Effector memory CD4-positive, alpha-beta T cell (primary cell): ENCODE measurements at places on chromosomes 3 and 15.
A peak's percentile ranks its signal among the peaks of the same experiment; 100 is the strongest.

DNA sequence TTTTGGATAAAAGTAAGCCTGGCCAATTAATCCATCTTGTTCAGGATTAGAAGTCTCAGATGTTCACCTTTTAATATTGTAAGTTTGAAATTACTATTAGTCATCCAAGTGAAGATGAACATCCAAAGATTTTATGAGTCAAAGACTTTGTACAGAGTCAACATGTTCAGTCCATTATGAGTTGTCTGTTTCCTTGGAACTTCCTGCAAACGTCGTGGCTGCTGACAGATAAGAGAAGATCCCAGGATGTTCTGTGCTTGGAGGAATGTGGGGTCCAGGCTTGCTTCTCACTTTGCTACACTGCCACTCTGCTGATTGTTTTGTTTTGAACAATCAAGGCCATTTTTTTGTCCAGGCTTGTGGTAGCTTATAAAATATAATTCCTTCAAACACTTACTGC lies 74.3 kb upstream of the SLCO2A1 start:
- no peak for DNase-seq

- DNase-seq = no peak
Measured at GRCh38 chr3:195086341-195086740, 184.6 kb downstream of the XXYLT1 start.

DNA sequence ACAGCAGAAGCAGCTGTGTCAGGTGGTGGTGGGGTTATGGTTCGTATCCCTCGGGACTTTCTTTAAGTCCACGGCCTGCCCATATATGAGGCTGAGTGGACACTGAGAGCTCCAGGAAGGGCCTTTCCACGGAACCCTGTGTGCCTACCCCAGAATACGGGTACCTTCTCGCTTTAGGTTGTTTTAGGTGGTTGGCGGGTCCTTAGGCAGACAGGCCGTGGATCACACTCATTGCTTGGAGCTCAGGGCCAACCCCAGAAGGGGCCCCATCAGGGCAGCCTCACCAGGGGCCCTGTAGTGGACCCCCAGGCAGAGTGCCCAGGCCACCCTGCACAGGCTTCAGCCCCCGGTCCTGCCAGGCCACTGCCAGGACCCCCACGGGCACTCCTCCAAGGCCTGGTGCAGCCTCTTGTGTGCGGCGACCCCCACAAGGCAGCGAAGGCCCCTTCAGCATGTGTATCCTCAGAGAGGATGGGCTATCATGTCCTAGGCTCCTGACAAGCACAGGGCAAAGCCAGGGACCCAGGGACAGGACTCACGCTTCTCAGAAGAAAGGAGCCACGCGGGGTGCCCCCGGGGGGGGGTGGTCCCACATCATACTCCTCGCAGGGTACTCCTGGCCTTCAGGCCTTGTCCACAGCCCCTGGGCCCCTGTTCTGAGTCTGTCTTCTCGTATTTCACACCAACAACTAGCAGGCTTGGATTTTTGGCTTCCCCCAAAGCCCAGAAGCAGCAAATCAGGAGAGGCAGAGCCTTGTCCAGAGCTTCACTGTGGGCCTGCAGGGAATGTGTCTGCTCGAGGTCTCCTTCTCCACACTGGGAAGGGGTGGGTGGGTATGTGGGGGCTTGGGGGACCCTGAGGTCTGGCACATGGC lies 93.4 kb downstream of the LRRK1 start:
- DNase-seq = no peak

DNA sequence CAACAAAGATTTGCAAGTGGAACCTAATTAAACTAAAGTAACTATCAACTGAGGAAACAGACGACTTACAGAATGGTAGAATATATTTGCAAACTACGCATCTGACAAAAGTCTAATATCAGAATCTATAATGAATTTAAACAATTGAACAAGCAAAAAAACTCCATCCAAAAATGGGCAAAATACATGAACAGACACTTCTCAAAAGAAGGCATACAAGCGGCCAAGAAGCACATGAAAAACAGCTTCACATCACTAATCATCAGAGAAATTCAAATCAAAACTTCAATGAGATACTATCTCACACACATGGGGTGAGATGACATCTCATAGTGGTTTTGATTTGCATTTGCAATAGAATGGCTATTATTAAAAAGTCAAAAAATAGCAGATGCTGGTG lies 128.6 kb downstream of the POLR2M start:
- no peak for DNase-seq

DNA sequence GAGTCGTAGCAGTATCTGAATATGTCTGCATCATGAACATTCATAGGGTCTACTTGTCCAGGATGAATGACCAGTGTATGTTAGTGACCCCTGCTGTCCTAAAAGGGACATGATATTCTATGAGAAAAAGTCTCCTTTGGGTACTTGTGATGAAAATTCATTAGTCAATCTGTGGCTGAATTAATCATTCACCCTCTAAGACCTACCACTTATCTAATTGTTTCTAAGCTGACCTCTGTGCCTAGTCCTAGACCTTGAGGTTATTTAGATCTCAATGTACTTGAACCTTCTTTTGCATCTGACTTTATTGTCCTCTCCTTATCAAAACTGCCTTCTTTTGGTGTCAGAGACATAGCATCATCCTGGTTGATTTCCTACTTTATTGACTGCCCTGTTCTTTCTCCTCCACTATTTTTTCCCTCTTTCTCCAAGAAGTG lies 799.3 kb downstream of the DIPK2A start:
- no peak for DNase-seq

DNA sequence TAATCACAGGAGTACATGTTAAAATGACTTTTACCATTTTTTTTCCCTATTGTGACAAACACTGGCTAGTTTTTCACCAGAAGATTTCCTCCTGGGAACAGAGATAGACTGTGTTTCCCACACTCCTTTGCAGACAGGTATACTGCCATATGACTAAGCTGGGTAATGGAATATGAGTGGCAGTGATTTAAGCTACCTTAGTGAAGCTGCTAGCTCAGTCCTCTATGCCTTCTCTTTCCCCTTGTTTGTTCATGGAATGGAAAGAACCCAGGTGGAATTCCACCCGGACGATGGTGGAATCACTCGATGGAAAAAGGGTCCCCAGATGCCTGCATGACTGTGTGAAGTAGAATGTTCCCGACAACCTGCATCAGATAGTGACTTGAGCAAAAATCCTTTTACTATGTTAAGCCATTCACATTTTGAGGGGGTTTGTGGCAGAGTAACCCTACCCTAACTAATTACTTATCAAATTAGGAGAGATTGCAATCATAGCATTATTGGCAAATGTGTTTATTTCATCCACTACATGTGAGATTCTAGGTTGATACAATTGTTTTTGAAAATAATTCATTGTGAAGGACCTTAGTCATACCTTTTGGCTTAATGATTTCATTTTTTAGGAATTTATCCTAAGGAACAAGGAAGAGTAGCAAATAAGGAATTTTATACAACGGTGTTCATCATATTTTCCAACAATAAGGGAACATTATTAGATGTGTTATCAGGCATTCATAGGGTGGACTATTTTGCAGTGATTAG lies 16.5 kb downstream of the THSD4 start:
- no peak for DNase-seq

GRCh38 chr3:109707617-109708016 lies 370.3 kb upstream of the DPPA4 start:
- no peak for DNase-seq

DNA sequence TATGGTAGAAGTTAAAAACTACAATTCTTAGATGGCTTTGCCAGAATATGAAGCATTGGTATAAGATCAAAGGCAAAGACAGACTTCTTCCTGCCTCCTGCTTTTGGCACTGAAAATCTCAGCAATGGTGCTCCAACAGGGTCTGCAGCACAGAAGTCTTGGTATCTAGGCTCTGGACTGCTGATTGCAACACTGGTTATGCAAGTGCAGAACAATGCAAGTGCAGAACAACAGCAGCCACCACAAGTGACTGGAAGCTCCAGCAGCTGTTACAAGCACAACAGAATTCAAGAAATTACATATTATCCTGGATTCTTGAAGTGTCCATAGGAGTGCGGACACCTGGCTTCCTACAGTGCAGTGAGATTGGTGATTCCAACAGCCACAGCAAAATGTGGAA lies 33.7 kb downstream of the ZBTB20 start:
- no peak for DNase-seq

DNA sequence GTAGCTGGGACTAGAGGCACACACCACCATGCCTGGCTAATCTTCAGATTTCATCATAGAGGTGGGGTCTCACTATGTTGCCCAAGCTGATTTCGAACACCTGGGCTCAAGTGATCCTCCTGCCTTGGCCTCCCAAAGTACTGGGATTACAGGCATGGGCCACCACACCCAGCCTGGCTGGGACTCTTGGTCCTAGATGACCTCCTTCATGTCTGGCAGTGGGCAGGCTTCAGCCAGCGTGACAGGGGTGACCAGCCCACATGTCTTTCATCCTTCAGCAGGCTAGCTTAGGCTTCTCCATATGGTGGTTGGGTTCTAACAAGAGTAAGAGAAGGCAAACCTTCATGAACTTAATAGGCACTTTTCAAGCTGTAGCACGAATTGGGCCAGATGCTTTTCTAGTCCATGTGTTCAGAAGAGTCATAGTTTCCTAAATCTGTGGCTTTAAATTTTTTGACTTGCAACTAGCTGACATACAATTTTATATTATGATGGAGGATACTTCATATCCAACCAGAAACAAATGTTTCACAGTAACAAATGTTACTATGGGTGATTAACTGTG lies 7.6 kb downstream of the GPD1L start:
- no peak for DNase-seq

GRCh38 chr3:96012939-96013338 lies 801.5 kb upstream of the EPHA6 start:
- DNase-seq = no peak

GRCh38 chr15:100189849-100190248 lies 151.9 kb downstream of the ADAMTS17 start:
- no peak for DNase-seq

GRCh38 chr3:52317208-52318000 lies 1.3 kb downstream of the DNAH1 start:
- peak; percentile 47 for DNase-seq

DNA sequence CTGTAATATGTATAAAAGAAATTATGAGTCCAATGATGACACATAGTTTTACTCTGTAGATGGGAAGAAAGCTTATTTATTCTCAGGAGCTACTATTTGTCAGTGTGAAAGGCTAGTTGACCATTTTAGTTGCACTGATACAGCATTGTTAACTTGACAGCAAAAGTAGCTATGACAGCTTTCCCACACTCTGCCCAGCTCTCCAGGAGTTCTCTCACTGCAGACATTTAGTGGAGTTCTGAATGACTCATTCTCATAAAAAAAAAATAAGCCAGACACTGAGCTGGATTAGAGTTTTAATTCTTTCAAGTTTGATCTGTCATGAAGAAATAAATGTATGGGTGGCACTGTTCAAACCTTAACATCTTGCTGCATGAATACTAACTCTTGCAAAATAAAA lies 77.2 kb upstream of the CFAP20DC start:
- DNase-seq = no peak

DNA sequence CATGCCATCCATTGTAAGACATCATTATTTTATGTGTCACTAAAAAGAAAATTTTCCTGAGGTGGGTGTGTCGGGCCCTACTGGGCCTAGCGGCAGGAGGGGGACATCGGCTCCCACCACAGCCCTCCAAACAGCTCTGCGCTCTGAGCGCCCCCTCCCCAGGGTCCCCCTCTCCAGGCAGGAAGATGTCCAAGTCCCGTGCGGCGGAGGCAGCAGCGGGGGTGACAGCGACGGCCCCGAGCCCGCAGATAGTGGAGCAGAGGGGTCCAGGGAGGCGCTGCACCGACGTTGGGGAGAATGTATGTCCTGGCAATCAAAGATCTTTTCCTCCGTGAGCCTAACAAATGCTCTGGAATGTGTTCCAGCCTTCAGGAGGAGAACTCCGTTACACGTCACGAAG lies 24.3 kb downstream of the GPR160 start:
- DNase-seq = no peak

GRCh38 chr15:92753591-92753990 lies 98.0 kb upstream of the FAM174B start:
- DNase-seq = no peak

DNA sequence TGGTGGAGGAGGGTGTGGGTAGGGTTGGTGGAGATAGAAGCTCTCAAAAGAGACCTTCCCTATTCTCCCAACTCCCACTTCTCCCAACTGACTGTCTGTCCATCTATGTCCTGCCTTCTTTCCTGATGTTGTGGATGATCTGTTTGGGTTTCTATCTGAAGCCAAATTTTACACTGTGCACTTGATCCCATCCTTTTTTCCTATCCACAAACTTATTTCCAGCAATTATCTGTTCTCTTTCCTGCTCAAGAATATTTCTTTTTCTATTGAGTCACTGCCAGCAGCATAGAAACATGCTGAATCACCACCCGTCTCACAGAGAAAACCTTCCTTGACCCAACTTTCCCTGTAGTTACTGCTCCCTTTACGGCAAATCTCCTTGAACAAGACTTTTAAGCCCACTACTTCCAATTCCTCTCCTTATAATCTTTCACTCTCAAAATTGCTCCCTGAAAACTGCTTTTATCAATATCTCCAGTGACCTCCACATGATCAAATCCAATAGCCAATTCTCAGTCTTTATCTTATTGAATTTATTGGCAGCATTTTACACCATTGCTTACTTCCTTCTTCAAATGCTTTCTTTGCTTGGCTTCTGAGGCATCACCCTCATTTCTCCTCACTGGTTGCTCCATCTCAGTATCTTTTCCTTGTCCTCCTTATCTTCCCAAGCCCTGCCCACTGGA lies 141.2 kb upstream of the SLC7A14 start:
- no peak for DNase-seq

DNA sequence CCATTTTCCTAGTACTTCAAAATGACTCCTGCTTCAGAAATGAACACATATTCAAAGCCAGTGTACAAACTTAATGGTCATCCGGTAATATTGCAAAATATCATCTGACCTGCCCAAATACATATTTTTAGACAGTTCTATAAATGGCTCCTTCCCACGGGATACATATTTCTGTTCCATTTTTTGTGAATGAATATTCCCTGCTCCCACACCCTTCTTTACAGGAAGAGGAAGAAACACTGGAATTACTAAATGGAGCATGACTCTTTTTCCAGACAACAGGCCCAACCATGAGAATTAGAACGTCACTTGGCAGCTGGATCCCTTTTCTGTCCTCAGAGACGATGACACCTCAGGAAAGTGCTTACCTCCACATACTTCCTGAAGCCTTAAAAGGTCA lies 38.0 kb upstream of the CBLB start:
- no peak for DNase-seq

- no peak for DNase-seq
Measured at GRCh38 chr3:124395162-124395561, 335.1 kb upstream of the UMPS start.
